ENCODE measurements at places on chromosomes 1 and 21.

DNA sequence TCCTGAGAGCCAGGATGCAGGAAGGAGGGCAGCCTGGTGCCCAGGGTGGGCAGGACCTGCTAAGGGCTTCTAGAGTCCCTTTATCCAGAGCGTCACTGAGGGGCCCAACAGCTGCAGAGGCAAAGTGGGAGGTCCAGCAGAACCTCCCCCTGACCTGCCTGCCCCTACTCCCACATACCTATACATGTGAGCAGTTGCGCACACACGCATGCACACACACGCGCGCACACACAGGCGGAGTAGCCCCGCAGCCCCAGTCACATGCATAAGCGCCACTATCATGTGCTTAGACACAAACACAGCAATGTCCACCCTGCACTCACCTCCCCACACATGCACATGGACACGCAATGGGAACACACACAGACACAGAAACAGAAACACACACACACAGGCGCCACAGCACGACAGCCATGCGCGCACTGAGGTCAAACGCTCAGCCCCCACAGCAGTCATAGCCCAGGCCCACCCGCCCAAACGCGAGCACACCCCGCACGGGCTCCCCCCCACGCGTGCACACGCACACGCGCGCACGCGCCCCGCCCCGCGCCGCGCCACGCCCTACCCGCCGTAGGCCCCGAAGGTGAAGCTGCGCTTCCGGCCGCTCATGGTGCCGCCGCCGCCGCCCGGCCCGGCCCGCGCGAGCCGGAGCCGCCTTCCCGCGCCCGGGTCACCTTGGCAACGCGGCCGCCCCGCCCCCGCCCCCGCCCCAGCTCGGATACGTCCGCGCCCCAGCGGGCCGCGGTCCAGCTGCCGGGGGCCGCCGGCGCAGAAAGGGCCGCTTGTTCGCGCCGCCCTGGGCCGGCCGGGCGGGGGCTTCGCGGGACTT, 17.7 kb downstream of the RAP1GAP start:
- DNase-seq, result peak; percentile 50

GRCh38 chr1:206497774-206498173, 9.6 kb upstream of the RASSF5 start:
- DNase-seq, result no peak

- DNase-seq, result no peak
Observed at GRCh38 chr1:107169615-107170014, 28.8 kb downstream of the NTNG1 start.

DNA sequence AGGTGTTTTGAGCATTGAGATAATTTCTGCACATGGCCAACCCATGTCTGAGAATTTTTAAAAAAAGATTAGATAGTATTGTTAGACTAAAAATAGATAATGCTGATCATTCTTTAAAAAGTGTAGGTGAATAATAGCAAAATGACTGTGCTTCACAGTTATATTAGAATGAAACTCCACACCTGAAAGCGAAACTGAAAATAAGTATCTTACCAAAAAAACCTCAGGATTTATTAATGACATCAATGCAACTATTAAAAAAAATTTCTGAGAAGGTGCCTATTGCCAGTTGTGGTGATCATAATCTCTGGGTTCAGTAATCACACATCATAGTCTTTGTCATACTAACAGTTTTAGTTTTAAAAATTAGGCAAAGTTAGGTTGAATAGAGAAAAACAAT, 36.5 kb downstream of the PLA2G4A start:
- no peak for DNase-seq

- DNase-seq, result no peak
Observed at GRCh38 chr1:217586586-217586985, 44.3 kb downstream of the GPATCH2 start.

DNA sequence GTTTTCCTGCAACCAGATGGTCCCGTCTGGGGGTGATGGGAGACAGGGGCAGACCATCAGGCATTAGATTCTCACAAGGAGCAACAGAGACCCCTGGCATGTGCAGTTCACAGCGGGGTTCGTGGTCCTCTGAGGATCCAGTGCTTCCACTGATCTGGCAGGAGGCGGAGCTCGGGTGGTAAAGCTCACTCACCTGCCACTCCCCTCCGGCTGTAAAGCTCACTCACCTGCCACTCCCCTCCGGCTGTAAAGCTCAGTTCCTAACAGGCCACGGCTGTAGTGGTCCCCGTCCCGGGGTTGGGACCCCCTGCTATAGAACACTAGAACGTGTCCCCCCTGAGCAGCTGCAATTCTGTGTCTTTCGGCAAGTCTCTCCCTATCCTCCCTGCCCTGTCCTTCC, 4.6 kb downstream of the KRTAP10-12 start:
- no peak for DNase-seq

GRCh38 chr1:7582460-7582972, 188.6 kb upstream of the VAMP3 start:
- no peak for DNase-seq

DNA sequence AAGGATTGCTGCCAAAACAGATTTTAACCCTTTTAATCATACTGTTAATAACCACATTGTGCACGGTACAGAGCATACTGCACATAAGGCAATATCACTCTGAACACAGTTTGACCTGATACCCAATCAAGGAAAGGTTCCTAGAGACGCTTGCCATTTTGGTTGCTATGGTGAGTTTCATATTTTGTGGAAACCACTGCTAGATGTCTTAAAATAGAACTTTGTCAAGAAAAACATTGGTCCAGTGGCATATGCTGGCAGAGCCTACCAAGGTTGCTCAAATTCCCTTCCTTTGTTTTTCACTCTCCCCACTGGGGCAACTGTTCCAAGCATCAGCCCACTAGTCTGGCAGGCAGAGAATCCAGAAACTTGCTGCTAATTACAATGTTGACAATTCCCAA, 114.8 kb upstream of the DPYD start:
- no peak for DNase-seq

GRCh38 chr1:199101139-199101538, 462.3 kb downstream of the PTPRC start:
- DNase-seq, result no peak

DNA sequence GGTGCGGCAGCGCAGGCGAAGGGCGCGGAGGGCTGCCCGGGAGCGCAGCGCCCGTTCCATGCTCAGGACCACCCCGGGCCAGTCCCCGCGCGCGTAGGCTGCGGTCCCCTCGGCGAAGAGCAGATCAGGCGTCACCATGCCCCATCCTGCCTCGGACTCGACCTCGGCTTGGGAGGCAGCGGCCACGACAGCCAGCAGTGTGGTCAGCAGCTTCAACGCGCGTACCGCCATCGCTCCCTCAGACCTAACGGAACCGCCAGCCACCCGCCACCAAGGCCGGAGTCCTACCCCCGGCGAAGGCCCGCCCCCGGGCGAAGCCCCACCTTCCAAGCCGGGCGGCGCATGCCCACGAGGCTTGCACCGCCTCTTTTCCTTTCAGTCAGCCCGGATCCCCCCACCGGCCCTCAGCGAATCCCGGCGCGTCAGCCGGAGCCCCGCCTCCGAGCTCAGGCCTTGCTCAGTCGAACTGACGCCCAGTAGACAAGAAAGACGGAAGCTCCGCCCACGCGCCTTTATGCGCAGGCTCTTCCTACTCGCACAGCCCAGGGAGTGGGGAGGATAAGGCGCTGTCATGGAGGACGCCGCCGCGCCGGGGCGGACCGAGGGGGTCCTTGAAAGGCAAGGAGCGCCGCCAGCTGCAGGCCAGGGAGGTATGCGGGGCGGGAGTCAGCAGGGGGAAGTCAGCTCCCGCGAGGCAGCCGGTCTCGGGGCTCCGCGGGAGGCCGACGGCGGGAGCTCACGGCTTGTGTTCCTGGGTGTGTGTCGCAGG, at the start of the genes C1orf50 and P3H1:
C1orf50 (plus strand) TSS at position 509 of the 769 bp plus-strand sequence; CDS start at position 572, 63 bp downstream.
P3H1 (minus strand) TSS at position 288 of the 769 bp plus-strand sequence; CDS start at position 231, 57 bp downstream.
- peak; percentile 100 for DNase-seq

DNA sequence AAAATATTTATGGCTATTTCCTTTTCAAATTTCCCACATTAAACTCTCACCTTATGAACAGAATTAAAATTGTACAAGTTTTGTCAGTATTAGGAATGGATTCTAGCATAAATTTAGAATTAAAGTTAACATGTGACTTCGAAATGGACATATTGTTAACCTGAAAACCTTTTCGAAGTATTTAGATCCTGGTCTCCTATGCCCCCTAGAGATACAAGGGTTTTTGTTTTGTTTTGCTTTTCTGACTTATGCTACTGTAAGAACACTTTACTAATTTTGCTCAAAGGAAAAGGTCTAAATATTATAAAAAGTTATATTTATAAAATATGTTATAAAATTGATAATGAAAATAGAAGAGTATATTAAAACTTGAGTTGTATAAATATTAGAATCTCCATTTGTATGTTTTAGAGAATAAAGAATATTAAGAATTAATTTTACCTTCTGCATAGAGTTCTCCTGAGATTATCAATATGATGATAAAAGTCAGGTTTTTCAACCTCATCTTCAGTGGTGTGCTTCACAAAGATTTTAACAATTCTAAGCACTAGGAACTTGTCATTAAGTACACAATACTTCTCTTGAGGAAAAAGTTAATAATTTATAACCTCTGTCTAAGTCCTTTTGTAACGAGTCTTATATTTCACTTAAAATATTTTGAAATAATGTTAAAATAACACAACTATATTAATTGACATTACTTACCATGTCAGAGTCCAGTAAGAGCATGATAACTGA, at the start of gene F13B:
F13B (minus strand) TSS at position 542 of the 738 bp plus-strand sequence; CDS start at position 505, 37 bp downstream.
- DNase-seq, result no peak

- DNase-seq, result no peak
Observed at GRCh38 chr1:73635021-73635420, 563.0 kb downstream of the LRRIQ3 start.

- no peak for DNase-seq
Observed at GRCh38 chr1:206573319-206573718, 38.9 kb downstream of the EIF2D start.

DNA sequence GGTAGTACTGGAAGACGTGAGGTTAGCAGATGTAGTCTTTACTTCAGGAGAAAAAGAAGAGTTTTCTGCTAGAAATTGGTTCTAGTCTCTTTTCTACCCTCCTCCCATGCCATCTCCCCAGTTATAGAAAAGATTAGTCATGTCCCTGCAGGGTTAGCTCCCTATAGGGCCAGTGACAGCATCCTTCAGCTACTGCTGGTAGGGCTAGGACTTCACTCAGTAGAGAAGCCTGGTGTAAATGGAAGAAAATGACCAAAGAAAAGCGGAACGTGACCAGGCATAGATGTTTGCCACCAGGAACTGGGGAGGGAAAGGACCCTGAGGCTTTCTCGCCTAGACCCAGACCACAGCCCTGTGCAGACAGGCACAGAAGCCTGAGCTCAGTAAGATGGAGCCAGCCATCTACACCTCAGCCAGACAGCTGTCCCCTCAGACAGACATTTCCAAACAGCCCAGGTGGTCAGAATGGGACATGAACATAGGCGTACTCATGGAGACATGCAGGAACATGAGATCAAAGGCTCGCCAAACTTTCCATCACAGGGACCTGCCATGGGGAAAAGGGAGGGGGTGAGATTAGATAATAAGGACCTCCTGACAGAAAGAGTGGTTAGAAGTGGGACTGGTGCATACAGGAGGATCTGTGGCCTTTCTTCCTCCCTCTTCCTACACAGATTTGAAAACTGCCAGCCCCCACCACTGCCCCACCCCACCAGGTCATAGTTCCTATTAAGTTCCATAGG, 23.5 kb upstream of the SLAMF9 start:
- DNase-seq, result no peak

DNA sequence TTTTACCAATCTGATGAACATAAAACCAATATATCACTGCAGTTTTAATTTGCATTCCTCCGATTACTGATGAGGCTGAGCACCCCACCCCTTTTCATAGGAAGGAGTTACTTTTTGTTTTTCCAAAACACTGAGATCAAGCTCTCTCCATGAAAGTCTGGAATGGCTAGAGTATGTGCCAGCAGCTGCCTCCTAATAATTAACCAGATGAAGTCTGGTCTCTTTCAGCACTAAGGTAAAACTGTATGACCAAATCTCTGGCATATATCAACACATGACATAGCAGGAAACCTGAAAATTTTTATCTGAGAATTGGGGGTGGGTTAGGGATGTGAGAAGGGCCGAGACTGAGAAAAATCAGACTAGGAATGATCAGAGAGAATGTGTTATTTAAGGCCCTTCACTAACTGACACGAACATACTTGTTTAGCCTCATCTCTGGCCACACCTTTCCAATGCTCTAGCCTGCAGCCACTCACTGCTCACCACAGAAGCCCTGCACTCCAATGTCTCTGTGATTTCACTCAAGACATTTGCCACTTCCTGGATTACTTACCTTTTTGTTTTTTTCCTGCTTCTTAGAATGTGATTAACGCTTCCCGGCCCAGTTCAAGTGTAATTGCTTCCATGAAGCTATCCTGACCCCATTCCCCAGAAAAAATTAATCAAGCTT, 34.7 kb downstream of the WASF2 start:
- peak; percentile 33 for DNase-seq

GRCh38 chr21:41328660-41329607, 12.3 kb downstream of the FAM3B start:
- DNase-seq, result no peak

DNA sequence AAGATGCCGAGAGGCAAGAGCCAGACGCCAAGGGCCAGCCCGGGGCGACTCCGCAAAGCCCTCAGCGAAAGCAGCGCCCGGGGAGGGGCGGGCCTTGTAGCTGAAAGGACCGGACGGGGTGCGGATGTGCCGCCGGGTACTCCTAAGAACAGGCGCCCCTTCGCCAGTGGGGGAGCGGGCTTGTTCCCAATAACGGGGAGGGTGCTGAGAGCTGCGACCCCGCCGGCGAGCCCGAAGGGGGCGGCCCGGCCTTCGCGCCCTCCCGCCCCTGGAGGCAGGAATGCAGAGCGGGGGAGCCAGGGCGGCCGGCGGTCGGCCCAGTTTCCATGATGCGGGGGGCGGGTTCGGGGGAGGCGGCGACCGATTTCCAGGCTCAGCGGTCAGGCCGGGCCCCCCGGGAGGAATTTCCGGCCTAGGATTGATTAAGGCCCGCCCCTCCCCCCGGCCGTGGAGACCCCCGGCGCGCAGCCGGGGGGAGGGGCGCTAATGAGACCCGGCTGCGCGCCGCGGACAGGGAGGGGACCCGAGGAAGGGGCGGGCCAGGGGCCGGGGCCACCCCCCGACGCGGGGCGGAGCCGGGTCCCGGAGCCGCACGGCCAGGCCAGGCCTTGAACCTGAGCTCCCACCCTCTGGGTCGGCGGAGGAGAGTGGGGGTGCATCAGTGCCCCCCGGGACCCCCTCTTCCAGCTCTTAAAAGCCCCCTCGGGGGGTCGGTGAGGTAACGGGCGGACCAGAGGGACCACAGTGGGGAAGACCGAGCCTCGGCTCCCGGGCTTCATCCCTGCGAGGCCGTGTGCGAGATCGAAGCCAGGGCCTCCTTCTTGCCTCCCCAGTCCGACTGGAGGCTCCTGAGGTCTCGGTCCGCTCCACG, 898 bp upstream of the TMEM200B start:
- peak; percentile 45 for DNase-seq

GRCh38 chr1:227938911-227939790, 8.6 kb downstream of the WNT9A start:
- no peak for DNase-seq

GRCh38 chr1:37601441-37601840, 5.7 kb upstream of the GNL2 start:
- no peak for DNase-seq

- DNase-seq, result no peak
Observed at GRCh38 chr1:39170731-39171667, 33.5 kb upstream of the MACF1 start.

DNA sequence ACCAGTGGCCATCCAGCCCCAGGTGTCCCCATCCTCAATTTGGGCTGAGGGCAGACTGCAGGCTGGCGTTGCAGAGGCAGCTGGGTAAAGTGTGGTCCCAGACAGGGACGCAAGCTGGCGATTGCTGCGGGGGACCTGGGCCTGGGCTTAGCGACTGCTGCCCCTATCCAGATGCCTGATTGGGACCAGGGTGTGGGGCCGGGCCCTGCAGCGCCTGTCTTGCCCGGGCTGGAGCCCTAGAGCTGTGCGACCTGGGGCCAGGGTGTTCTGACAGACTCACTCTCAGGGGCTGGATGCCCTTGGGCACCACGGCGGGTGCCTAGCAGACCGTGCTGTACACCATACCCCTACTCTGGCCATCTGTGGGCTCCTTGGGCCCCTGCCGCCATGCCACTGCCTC, 16.2 kb upstream of the FAAP20 start:
- DNase-seq, result no peak
